Activated naive CD4-positive, alpha-beta T cell treated with anti-CD3 and anti-CD28 coated beads, Interleukin-2, amount 10 ng/mL, durations not matched to agents 5 hours and 36 hours (primary cell): ENCODE measurements at places on chromosomes 6 and 20. TPM values are rescaled to one million over a fixed set of nuclear protein-coding genes. Genes with fewer than 3 reads are reported as not detected.

The MCCD1 gene
- total RNA-seq, result not detected

The FLRT3 gene
- total RNA-seq, result not detected

The STMND1 gene
- not detected for total RNA-seq

The TIAM2 gene
- 4.9 TPM for total RNA-seq

The CFAP61 gene
- total RNA-seq, result not detected

The FYN gene
- total RNA-seq, result 189 TPM

The TRIM26 gene
- total RNA-seq, result 61.4 TPM

The RAET1L gene
- not detected for total RNA-seq

The R3HDML gene
- total RNA-seq, result not detected

The SMIM29 gene
- 25.5 TPM for total RNA-seq

The MAD2L1BP gene
- total RNA-seq, result 34.8 TPM

The KCNK17 gene
- total RNA-seq, result not detected

The PRDM13 gene
- total RNA-seq, result not detected

The KIF25 gene
- total RNA-seq, result not detected

The SUMO4 gene
- total RNA-seq, result 8.5 TPM

The ACTL10 gene
- total RNA-seq, result 4.9 TPM

The POU5F1 gene
- total RNA-seq, result not detected
